ENCODE measurements at places on chromosomes 5 and 9. TPM values are rescaled to one million over a fixed set of nuclear protein-coding genes. Genes with fewer than 3 reads are reported as not detected.

ADAMTS19 gene
- 20.3 TPM for total RNA-seq

PCDHB2 gene
- total RNA-seq, result 26.3 TPM

PCDHB16 gene
- total RNA-seq, result 8.0 TPM

GCNT1 gene
- total RNA-seq, result 33.7 TPM

TNFSF8 gene
- total RNA-seq, result not detected

SV2C gene
- 0.02 TPM for total RNA-seq

CA9 gene
- 0.94 TPM for total RNA-seq

C5orf63 gene
- 1.2 TPM for total RNA-seq

ADGRV1 gene
- 55.4 TPM for total RNA-seq

RNF224 gene
- 0.20 TPM for total RNA-seq

F2RL1 gene
- total RNA-seq, result 23.0 TPM

SLC36A2 gene
- total RNA-seq, result 0.07 TPM

OTP gene
- total RNA-seq, result not detected

IL9 gene
- total RNA-seq, result not detected

CATSPER3 gene
- 0.50 TPM for total RNA-seq

- no peak for DNase-seq
- H3K27me3 ChIP-seq, result no peaks in the 10 kb centered on the region
Measured at GRCh38 chr5:107300721-107301327, 369.9 kb downstream of the EFNA5 start.

DNA sequence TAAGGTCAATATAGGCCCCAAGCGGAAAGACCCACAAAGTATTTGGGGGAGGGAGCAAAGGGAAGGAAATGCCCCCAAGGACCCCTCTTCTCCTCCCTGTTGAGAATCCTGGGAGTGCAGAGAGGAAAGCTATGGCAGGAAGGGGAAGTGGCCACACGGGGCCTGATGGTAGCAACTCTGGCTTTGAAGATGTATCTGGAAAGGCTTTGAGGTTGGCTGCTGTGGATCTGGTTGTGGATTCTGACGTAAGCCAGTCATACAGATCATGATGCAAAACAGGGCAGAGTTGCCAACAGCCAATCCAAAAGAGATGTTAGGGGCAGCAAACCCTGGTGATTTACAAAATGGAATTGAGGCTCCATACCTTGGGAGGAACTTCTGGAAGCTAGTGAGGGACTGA lies 108.8 kb downstream of the PRKACG start:
- no peak overlapping the region for H3K27ac ChIP-seq
- no peaks in the 10 kb centered on the region for H3K36me3 ChIP-seq
- no peak overlapping the region for H3K4me3 ChIP-seq
- H3K27me3 ChIP-seq, result no peaks in the 10 kb centered on the region
- no peak for DNase-seq

GRCh38 chr5:14424011-14424685 lies 157.4 kb upstream of the OTULINL start:
- peaks cover 58% of the 10 kb centered on the region for H3K36me3 ChIP-seq
- no peaks in the 10 kb centered on the region for H3K27me3 ChIP-seq
- DNase-seq, result no peak
- H3K4me1 ChIP-seq, result no peaks in the 10 kb centered on the region
- no peak overlapping the region for H3K4me3 ChIP-seq
- no peak overlapping the region for H3K27ac ChIP-seq

- H3K36me3 ChIP-seq, result peaks cover 39% of the 10 kb centered on the region
- no peaks in the 10 kb centered on the region for H3K4me1 ChIP-seq
- DNase-seq, result no peak
- no peak overlapping the region for H3K4me3 ChIP-seq
Measured at GRCh38 chr9:6619909-6620308, 25.6 kb downstream of the GLDC start.

DNA sequence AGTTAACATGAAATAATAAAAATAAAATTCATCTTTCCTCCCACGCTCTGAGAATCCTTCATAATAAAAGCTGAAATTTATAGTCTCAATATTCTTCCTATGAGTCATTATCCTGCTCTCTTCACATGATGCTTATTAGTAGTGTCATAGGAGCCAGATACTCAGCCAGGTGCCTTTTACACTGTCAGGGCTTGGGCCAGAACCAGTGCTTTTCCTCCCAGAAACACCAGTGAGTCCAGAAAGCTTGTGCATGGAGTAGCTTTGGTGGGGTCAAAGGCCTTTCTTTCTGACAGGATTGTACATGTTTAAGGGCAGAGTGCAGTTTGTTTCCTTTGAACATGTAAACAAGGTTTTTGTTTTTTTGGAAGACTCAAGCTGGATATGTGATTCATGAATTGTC lies 6.8 kb downstream of the LSM11 start:
- H3K4me1 ChIP-seq, result no peaks in the 10 kb centered on the region
- H3K27ac ChIP-seq, result no peak overlapping the region
- DNase-seq, result no peak

GRCh38 chr9:124949387-124949786 lies 8.5 kb upstream of the GOLGA1 start:
- no peaks in the 10 kb centered on the region for H3K4me1 ChIP-seq
- H3K36me3 ChIP-seq, result peaks cover 17% of the 10 kb centered on the region
- no peaks in the 10 kb centered on the region for H3K27me3 ChIP-seq

- H3K4me1 ChIP-seq, result no peaks in the 10 kb centered on the region
- no peaks in the 10 kb centered on the region for H3K27me3 ChIP-seq
- no peak overlapping the region for H3K4me3 ChIP-seq
- H3K36me3 ChIP-seq, result no peaks in the 10 kb centered on the region
- DNase-seq, result no peak
- no peak overlapping the region for H3K27ac ChIP-seq
Measured at GRCh38 chr9:5563886-5564285, 53.6 kb downstream of the PDCD1LG2 start.

DNA sequence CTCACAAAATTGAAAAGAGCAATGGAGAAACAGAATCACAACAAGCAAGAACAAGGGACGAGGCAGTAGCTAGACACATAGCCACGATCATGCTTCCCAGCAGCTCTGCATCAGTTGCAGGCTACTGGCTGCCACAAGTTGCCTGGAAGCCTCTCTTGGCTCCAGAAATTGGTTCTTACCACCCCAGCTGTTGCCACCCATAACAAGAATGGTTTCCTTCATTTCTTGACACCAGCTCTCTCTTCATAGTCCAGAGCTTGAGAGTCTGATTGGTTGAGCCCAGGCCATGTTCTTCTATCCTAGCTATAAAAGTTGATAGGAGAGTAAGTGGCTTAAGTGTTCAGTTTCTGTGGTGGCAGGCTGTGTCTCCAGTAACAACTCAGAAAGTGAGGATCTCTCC lies 210.7 kb upstream of the ANKRD55 start:
- no peak overlapping the region for H3K27ac ChIP-seq
- no peak overlapping the region for H3K4me3 ChIP-seq
- H3K36me3 ChIP-seq, result no peaks in the 10 kb centered on the region
- H3K4me1 ChIP-seq, result no peaks in the 10 kb centered on the region

DNA sequence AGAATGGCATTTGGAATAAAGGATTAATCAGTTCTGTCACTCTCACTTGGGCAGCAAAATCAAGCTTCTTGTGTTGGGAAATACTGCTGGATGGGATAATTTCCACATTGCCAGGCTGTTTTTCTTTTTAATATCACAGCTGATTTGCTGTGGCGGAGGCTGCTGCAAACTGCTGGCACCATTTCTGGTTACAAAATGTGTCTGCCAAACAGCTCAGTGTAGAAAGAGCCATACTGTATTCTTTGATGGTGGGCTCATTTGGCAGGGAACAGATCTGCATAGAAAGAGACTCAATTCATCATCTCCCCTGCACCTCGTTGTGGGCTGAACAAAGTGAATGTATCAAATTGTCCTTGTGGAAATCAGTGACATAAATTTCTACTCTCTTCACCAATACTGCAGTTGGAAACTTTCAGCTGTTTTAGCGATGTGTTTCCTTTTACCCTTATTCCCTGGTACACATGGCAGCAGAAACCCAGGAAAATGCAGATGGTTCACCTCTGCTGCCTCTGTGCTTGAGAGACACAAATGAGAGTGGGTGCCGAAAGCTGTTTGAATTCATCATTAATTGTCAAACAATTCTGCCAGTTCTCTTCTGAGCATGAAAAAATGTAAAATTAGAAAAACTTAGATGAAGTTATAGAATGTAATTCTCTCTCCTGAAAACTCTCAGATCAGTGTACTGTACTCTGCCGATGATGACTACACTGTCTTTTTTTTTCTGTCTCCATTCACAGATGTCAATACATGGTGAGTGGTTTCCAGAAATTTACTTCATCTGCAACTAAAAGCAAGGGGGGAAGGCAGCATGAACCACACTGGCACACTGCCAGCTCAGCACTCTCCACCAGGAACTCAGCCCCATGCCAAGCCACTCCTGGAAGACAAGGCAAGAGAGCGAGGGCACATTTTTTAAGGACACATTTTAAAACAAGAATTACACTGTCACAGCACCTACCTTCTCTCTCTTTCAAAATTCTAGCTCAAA lies 75.0 kb downstream of the HMHB1 start:
- H3K27ac ChIP-seq, result no peak overlapping the region
- DNase-seq, result no peak
- no peak overlapping the region for H3K4me3 ChIP-seq

DNA sequence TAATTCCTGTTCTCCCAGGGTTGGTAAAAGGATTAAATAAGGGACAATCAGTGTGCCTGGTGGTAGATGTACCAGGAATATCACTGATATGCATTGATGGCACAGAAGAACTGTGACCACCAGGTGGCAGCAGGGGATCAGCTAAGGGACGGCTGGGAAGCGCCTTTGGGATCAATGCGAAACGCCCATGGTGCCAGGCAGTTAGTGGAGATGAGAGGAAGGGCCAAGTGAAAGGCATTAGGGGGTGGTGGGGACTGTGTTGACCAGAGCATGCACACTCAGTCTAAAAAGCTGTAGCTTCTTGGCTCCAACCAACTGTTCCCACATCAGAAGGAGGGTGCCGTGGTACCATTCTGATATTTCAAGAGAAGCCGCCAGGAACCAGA lies 55.6 kb downstream of the ARHGEF37 start:
- no peaks in the 10 kb centered on the region for H3K36me3 ChIP-seq
- peak; percentile 71 for DNase-seq
- H3K4me3 ChIP-seq, result no peak overlapping the region
- H3K27ac ChIP-seq, result no peak overlapping the region

GRCh38 chr9:129710169-129710453 lies 42.7 kb downstream of the PTGES start:
- DNase-seq, result no peak
- no peak overlapping the region for H3K27ac ChIP-seq
- no peaks in the 10 kb centered on the region for H3K27me3 ChIP-seq
- no peaks in the 10 kb centered on the region for H3K36me3 ChIP-seq
- no peak overlapping the region for H3K4me3 ChIP-seq

DNA sequence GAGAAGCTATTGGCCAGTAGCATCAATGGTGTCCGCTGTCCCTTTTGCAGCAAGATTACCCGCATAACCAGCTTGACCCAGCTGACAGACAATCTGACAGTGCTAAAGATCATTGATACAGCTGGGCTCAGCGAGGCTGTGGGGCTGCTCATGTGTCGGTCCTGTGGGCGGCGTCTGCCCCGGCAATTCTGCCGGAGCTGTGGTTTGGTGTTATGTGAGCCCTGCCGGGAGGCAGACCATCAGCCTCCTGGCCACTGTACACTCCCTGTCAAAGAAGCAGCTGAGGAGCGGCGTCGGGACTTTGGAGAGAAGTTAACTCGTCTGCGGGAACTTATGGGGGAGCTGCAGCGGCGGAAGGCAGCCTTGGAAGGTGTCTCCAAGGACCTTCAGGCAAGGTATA lies 10.8 kb downstream of the TRIM32 start:
- 0 out of 2 replicates have a peak, but pooled peaks cover 3% of the 10 kb centered on the region for H3K4me1 ChIP-seq
- DNase-seq, result no peak
- no peaks in the 10 kb centered on the region for H3K27me3 ChIP-seq
- H3K4me3 ChIP-seq, result no peak overlapping the region
- no peak overlapping the region for H3K27ac ChIP-seq

DNA sequence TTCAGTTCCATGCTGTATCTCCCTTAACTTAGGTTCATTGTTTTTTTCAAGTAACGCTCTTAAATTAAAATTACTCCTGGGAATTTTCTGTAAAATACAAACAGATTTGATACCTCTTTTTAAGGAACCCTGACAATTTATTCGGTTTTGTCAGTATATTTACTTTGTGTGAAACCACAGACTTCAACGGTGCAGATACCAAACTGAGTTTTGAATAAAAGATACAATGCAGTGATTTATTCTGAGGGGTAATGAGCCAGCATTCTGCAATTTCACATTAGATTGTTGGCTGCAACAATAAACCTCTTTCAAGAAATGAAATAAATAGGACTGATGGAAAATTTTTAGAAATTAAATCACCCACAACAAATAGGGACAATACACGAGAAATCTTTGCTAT lies 308.6 kb upstream of the EDIL3 start:
- H3K4me1 ChIP-seq, result no peaks in the 10 kb centered on the region
- no peak overlapping the region for H3K4me3 ChIP-seq
- H3K27ac ChIP-seq, result no peak overlapping the region
- H3K27me3 ChIP-seq, result no peaks in the 10 kb centered on the region
- 0 out of 2 replicates have a peak, but pooled peaks cover 2% of the 10 kb centered on the region for H3K36me3 ChIP-seq

DNA sequence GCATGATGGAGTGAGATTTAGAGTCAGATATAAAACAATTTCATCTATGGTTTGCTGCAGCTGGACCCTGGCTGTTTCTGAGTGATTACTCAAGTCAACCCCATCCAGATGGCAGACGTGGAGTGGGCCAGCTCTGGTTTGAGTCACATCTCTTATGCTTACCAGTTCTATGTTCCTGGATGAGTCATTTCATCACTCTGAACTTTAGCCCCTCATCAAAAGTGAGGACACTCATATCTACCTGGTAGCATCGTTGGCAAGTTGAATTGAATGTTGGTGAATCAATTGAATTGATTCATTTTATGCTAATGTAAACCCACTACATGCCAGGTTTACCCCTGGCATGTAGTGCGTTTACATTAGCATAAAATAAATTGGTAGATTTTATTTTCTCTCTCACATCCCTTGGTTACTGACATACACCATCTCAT lies 176.4 kb downstream of the FGF18 start:
- H3K36me3 ChIP-seq, result no peaks in the 10 kb centered on the region
- peak; percentile 5 for DNase-seq
- H3K27ac ChIP-seq, result no peak overlapping the region
- no peak overlapping the region for H3K4me3 ChIP-seq
- no peaks in the 10 kb centered on the region for H3K4me1 ChIP-seq

- DNase-seq, result no peak
- no peaks in the 10 kb centered on the region for H3K4me1 ChIP-seq
- H3K4me3 ChIP-seq, result no peak overlapping the region
- H3K36me3 ChIP-seq, result no peaks in the 10 kb centered on the region
Measured at GRCh38 chr9:74412236-74412979, 84.7 kb upstream of the RORB start.
